Osteoblast (primary cell): ENCODE measurements at places on chromosomes 7 and 10.

DNA sequence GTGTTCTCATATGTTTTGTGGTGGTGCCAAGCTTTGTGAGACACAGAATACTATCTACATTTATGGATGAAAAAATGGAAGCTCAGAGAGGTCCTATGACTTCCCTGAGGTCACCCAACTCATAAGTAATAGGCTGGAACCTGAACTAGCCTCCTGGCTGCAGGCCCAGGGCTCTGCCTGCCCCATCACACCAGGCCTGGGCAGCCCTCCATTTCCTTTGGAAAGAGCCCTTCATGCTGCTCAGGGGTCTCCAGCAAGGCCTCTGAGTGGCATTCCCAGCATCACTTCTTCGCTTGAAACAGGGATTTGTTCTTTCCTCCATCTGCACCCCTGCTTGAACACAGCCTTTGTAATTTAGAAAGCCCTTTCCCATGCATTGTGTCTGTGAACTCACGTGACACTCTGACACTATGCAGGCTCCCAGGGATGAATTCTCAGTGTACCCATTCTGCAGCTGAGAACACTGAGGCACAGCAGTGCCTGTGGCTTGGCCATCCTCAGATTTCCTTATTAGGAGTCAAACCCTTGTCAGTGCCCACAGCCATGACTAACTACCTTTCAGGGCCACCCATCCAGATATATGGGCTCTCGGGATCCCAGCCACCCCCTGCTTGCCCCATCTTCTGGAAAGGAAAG is 127.8 kb upstream of the PPIF start:
- DNase-seq, result peak; percentile 86

DNA sequence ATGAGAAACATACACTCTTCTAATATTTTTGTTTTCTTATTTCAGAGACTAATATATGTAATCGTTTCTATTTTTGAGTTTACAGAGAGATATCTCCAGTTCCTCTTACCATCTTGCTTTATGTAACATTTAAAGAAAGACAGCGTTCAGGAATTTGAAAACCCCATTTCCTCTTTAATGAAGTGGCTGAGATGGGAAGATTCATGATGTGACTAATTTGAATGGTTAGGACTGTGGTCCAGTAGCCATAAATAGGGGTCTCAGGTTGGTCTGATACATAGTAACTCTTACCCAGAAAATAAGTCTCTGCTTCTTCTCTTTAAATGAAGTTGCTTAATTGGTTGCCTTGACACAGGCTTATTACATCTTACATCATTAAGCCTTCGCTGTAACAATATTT is 6.9 kb downstream of the KMT2E start:
- DNase-seq, result no peak

DNA sequence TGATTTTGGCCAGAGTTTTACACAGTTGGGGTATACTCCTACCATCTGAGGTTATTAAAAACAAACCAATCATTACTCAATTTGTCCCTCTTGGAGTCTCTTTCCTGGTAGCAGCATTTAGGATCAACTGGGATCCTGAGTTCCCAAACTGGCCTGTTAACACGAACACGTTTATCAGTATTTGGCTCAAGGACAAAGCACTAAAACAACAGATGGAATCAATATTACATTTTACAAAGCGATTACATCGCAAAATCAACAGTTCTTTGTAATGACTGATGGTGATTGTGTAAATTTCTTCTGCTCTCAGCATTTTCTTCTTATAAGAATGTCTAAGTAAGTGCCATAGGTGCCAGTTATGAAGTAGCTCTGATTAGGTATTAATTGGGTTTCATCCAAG is 582.9 kb upstream of the ANKRD30A start:
- DNase-seq, result no peak

DNA sequence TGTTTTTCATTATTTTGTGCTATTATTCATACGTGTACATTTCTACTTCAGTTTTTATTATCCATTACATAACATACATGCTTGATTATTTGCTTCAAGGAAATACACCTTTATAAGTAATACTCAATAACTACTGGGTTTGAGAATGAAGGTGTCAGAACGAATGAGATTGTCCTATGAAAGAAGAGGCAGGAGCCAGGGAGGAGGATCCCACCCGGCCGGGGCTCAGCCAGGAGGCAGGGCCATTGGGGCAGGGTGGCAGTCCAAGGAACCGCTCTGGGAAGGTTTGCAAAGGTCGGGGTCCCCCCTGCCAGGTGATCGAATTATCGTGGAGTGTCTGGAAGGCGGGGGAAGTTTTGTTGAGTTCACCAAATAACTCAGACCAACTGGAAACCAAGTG is 9.1 kb downstream of the TRIM56 start:
- peak; percentile 63 for DNase-seq

DNA sequence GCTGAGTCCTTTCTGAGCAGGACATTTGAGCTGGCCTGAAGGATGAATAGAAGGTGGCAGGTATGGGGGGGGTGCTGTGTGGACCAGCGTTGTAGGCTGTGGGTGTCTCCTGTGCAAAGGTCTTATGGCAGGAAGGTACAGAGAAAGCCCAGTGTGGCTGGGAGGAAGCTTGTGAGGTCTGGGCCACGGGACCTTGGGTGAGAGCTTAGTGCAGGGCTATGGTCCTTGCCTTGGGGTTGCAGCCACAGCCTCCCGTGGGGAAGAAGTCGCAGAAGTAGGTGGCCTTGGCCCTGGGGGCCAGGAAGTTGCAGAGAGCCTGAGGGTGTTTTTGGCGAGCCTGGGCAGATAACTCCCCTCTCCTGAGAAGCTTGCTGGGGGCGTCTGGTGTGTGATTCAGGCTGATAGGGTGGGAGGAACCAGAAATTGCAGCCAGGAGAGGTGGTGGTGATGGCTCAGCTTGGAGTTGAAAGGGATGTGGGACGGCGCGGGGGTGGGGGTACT is 172.0 kb upstream of the TNRC18 start:
- DNase-seq, result peak; percentile 95

- peak; percentile 51 for DNase-seq
Measured at GRCh38 chr10:69516316-69516715, 56.9 kb downstream of the NEUROG3 start.

DNA sequence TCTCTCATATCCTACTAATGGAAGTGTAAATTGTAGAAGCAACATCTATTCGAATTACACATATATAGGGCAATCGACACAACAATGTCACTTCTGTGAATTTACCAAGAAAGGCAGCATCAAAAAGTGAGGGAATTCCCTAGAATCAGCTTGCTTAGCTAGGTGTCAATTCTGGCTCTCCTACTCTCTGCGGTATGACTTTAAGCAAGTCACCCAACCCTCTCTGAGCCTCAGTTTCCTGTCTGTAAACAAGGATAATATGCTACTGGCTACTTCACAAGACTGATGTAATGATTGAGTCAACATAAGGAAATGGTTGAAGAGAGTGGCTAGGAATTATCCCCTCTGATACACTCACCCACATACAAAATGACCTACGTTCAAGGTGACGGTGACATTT is 19.4 kb downstream of the CCDC6 start:
- DNase-seq, result no peak

DNA sequence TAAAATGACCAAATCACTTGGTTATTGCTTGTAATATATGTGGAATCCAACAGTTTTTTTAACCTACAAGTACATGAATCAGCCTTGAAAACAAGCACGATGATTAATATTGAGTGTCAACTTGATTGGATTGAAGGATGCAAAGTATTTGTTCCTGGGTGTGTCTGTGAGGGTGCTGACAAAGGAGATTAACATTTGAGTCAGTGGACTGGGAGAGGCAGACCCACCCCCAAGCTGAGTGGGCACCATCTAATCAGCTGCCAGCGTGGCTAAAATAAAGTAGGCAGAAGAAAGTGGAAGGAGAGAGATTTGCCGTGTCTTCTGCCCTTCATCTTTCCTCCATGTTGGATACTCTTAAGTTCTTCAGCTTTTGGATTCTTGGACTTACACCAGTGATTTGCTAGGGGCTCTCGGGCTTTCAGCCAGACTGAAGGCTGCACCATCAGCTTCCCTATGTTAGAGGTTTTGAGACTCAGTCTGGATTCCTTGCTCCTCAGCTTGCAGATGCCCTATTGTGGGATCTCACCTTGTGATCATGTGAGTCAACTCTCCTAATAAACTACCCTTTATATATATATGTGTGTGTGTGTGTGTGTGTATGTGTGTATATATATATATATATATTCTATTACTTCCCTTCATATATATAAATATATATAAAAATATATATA is 118.4 kb upstream of the WDR11 start:
- no peak for DNase-seq
